ENCODE measurements at places on chromosomes 16 and 17.

DNA sequence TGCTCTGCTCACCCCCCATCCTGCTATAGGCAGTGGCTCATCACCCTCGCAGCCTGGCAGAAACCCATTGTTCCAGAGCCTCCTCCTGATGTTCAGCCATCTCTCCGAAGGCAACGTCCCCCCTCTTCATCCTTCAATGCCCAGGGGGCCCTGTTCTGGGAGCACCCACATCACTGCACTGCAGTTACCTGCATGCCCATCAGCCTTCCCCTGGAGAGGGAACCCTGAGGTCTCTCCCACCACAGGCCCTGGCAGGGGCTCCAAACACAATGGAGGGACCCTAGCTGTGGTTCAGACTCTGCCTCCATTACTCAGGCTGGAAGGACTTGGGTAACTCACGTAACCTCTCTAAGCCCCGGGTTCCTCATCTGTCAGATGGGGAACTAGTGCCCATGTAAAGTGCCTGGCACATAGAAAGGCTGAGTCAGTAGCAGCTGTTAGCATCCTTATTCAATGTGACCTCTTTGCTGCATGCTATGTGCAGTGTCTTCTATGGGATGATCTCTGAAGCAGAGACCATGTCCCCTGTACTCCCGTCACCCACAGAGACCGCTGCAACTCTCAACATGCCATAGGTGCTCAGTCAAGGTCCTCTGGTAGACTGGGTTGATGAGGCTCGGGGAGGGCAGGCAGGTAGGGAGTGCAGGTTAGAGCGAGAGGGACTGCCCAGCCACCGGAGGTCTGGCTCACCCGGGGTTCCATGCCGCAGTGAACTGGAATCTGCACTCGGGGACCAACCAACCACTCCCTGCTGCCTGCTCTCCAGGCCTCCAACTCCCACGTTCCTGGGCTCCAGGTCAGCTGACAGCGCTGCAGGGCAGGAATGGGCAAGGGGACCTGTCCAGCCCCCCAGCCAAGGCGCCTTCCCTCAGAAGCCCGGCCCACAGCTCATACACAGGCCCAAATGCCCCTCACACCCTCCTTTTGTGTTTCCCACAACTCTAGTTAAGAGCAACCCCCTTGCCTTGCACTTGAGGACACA, 233.2 kb downstream of the ZNF423 start:
- no peak for DNase-seq

DNA sequence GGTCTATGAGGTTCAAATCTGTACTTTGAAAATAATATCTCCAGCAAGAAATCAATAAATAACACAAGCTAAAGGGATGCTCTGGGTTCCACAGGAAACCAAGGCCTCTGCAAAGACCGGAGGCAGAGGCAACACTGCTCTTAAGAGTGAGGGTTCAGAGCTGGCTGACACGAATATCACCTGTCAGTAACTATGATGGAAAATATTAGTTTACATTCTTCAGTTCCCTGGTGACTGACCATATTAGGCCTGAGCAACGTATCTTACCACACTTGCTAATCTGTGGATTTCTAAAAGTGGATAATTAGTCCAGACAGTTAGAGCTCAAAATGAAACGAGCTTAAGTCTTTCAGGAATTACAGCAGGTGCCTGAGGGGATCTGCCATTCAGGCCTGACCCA, 459.3 kb downstream of the HS3ST3B1 start:
- DNase-seq, result no peak

GRCh38 chr16:49851468-49851787, 4.5 kb downstream of the ZNF423 start:
- no peak for DNase-seq

DNA sequence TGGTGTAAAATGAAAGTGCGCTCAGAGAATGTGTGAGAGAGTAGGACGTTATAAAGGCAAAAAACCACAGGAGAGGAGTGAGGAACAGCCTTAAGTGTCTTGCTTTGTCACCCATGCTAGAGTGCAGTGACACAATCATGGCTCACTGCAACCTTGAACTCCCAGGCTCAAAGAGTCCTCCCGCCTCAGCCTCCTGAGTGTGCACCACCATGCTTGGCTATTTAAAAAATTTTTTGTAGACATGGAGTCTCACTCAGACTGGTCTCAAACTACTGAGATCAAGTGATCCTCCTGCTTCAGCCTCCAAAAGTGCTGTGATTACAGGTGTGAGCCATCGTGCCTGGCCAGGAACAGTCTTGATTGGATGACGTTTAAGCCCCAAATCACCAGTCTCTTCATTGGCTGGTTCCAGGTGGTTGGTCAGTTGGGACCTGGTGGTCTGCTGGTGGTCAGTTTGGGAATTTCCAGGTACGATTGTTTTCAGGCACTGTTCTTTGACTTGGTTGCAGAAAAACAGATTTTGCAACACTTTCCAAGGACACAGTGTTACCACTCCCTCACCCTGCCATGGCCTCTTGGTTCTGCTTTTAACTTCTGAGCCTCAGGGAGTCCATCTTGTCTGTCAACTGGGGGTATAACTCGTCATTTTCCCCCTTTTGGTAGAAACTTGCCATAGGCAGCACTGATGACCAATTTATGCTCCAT, 21.2 kb downstream of the DHODH start:
- no peak for DNase-seq

DNA sequence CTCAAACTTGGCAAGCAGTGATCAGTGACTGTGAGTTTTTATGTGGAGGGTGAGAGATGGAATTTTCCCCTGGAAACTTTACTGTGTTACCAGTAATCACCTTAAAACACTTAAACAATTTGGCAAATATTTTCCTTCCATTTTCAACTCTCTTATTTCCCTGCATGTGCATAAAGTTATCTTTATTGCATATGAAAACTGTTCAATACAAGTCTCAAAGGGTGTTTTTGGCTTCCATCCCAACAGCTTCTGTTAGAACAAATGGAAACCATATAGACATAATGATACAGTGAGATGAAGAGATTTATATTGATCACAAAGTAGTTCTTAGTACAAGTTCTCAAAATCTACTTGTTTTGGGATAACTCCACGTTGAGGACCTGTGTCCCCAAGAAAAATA, 36.4 kb upstream of the TANGO6 start:
- no peak for DNase-seq

Measured in stimulated activated CD8-positive, alpha-beta memory T cell treated with anti-CD3 and anti-CD28 coated beads, Interleukin-2, amount 100 ng/mL, for 48 hours (primary cell).